ENCODE measurements at places on chromosomes 7 and 10.

- no peak for DNase-seq
Measured at GRCh38 chr10:28381466-28381865, 78.6 kb upstream of the MPP7 start.

- DNase-seq, result peak; percentile 71
Measured at GRCh38 chr10:110783509-110784107, 88.1 kb upstream of the PDCD4 start.

DNA sequence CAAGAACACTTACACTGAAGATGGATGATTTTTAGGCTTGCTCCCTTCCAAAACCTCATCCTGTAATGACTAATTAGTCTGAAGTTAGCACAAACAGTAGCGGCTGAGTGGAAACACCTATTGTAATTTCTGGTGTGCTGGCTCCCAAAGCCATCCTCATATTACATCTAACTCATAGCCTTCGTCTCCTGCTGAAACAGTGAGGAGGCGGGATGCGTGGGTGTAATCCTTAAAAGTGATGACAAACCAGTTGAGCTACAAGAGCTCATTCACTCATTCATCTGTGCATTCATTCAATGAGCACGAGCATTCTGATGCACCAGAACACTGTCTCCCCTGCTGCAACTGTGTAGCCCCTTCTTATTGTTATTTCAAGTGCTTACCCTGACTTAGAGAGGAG is 235.3 kb downstream of the CALN1 start:
- DNase-seq, result no peak

DNA sequence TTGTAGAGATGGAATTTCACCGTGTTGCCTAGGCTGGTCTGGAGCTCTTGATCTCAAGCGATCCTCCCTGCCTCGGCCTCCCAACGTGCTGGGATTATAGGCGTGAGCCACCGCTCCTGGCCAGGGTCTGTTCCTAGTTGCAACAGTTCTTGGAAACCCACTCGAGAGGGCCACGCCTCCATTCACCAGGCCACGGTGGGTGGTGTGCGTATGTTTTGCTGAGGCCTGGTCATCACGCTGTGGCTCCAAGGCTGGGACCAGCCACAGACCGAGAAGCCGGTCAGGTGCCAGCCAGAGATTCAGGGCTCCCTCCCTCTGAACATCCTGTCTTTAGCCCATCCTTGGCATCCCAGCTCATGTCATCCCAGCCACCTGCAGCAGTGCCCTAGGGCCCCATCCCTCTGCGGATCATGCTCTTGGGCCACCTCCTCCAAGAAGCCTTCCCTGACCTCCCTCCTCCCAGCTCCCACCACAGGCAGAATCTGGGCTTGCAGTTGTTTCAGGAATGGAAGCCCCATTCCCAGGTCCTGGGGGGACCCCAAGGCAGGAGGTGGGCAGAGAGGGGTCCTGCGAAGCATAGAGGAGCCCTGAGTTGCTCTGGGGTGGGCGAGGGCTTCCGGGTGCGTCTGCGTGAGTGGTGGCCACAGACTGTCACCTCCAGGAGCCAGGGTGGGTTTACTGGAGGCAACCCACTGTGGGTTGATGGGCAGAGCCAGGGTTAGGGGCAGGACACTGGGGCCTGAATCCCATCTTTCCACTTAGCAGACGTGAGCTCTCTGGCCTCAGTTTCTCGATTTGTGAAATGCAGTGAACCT is 5.2 kb downstream of the LAT2 start:
- DNase-seq, result no peak

GRCh38 chr10:124008681-124009080 is 84.7 kb downstream of the CHST15 start:
- DNase-seq, result no peak

GRCh38 chr10:22752272-22752889 is 38.0 kb upstream of the PIP4K2A start:
- DNase-seq, result no peak

GRCh38 chr7:157097569-157097968 is 41.2 kb upstream of the UBE3C start:
- no peak for DNase-seq

- no peak for DNase-seq
Measured at GRCh38 chr7:45295222-45295621, 137.6 kb downstream of the RAMP3 start.

- no peak for DNase-seq
Measured at GRCh38 chr10:75197066-75197465, 13.5 kb upstream of the VDAC2 start.

- DNase-seq, result no peak
Measured at GRCh38 chr7:22572292-22572691, 72.3 kb upstream of the STEAP1B start.

GRCh38 chr7:144391823-144392255 is 11.7 kb downstream of the NOBOX start:
- DNase-seq, result no peak

DNA sequence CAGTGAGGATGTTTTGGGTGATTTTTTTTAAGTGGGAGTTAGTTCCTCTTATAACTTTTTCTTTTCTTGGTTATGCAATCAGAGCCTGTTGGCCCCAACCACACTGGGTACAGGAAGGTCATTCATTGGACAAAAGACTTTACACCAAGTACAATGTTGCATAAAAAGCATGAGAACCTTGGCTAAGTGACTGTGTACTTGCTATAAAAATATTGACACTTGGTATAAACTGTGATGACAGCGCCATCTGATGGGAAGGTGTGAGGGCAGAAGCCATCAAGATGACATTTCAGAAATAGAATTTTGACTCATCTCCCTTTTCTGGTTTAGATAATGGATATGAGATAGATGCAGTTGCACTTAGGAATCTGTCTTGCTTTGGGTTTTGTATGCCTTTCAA is 126.4 kb upstream of the CCDC6 start:
- DNase-seq, result peak; percentile 54

DNA sequence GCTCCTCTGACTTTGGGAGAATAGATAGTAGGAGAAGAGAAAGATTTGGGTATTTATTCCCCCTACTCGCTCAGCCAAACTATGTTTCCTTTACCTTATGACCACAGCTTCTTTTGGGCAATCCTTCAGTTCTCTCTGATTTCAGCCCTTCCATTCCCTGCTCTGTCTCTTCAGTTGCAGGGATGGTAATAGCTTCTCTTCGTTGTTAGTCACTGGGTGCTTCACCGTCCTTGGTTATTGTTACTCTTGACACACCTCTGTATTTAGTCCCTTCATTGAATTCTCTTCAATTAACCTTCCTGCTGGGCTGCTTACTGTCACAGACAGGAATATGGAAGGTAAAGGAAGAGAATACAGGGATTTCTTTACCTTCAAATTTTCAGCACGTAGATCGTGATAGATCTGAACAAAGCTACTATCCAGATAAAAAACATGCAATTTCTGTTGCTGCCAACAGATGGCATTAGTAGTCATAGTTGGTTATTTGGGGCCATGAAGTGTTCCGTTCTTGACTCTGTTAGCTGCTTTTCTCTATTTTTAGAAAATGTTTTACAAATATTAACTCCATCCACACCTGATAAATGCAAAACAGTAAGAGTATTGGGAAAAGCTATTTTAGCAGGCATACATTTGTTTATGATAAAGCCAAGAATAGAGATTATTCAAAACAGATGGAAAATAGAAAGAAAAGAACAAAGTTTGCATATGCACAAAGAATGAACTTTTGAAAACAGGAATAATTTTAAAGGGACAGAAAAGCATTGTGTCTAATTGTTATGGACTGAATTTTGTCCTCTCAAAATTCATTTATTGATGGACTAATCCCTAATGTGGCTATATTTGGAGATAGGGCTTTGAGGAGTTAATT is 14.0 kb upstream of the PTTG1IP2 start:
- DNase-seq, result no peak

DNA sequence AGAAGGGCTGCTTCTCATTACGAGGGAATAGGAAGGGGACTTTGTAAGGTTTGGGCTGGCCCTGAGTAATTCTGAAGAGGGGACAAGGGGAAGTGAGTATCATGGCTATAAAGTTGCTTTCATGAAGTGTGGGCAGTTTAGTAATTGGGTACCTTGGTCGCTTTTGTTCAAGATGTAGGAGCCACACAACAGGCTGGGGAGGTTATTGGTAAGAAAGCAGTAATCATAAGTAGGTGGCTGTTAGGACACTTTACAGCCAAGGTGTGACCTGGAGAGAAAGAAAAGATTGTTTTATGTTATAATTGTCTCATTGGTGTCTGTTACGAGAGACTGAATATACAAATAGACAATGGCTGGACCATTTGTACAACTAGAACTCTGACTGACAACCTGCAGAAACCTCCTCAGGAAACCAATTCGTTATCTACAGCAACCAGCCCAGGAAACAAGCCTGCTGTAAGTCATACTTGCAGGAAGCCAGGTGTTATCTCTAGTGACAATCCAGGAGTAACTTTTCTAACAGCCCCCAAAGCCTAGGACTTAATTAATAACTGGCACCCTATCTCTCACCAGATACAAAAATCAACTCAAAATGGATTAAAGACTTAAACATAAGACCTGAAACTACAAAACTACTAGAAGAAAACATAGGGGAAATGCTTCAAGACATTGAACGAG is 5.0 kb upstream of the CCM2 start:
- DNase-seq, result no peak

DNA sequence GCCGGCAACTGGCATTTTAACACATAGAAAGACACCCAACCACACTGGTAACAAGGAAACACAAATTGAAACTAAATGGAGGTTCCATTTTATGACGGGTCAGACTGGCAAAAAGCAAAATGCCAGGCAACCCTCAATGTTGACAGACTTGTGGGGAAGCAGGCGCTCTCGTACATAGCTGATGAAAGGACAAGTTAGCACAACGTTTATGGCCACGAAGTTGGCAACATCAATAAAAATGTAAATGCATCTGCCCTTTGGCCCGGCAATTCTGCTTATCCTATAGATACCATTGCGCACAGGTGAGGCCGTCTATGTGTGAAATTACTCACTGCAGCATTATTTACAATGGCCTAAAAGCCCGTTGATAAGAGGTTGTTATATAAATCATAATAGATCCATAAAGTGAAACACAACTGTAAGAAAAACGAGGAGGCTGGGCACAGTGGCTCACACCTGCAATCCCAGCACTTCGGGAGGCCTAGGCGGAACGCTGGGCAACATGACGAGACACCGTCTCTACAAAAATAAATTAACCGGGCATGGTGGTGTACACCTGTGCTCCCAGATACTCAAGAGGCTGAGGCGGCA is 39.8 kb downstream of the FOXL3 start:
- DNase-seq, result no peak

All from activated T-cell treated with anti-CD3 and anti-CD28 coated beads, Interleukin-2, amount 50 U/mL, for 48 hours (primary cell).